ENCODE measurements at places on chromosomes 7 and 10. TPM values are rescaled to one million over a fixed set of nuclear protein-coding genes. Genes with fewer than 3 reads are reported as not detected.

The FMC1 gene
- total RNA-seq = 30.8 TPM

The TMEM184A gene
- total RNA-seq = 8.7 TPM

The KCNMA1 gene
- total RNA-seq = 38.6 TPM

The PRSS1 gene
- not detected for total RNA-seq

The CCDC136 gene
- total RNA-seq = 2.2 TPM

Measured in A549 treated with CpdA at 1 μM for 4 hours (cell line).